ENCODE measurements at places on chromosomes 13 and 19.

DNA sequence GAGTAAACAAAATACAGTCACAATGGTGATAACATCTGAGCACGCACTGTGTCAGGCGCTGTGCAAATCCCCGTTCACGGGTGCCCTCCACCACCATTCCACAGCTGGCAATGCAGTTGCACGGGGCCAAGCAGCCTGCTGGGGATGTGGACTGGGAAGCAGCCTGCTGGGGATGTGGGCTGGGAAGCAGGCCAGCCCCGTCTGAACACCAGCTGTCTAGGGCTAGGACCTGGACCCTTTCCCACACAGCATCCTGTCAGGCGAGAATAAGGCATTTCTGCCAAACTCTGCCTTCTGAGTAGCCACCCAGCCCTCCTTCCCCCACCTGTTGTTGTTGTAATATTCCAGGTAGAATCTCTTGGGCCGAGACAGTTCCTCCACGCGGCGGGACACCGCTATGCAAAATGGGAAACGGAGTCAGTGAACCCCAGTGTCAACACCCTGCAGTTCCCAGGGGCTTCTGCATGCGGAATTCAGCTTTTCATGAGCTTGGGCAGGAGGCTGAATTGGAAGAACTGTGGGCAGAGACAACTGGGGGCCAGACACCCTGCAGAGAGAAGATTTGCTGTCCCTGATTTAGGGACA lies 27.8 kb upstream of the MIER2 start:
- no peak for DNase-seq

- DNase-seq: no peak
Observed at GRCh38 chr13:99326012-99326411, 18.8 kb upstream of the GPR183 start.

- no peak for DNase-seq
Observed at GRCh38 chr13:74046431-74046830, 87.8 kb downstream of the KLF12 start.

DNA sequence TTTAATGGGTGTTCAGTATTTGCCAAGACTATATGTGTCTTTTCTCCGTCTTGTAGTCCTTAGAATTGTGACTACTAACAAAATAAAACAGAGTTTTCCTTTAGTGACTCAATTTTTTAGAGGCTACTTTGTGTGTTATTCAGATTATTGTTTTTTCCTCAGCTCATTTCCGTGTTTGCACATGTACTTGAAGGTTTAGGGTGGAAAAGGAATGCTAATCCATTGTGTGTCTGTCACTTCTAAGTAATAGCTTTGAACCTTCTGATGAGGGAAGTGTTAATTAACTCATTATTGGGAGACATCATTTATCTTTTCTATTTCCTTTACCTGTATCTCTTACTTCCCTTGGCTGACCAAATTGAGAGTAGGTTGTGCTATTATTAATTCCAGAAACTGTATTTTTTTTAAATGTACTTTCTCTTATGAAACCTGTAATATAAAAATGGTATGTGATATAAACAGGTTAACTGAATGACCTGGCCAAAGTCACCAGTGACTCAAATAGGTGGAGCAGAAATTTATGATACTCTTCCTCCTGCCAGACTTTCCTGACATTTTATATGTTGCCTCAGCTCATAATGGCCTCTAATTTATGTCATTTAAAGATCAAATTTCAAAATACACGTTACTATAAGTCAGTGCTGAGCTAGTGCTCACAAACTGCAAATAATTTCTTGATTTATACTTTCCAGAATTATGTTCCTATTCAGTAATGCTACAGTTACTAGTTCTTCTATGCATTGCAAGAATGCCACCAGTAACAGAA lies 88.8 kb downstream of the LMO7 start:
- DNase-seq: no peak

DNA sequence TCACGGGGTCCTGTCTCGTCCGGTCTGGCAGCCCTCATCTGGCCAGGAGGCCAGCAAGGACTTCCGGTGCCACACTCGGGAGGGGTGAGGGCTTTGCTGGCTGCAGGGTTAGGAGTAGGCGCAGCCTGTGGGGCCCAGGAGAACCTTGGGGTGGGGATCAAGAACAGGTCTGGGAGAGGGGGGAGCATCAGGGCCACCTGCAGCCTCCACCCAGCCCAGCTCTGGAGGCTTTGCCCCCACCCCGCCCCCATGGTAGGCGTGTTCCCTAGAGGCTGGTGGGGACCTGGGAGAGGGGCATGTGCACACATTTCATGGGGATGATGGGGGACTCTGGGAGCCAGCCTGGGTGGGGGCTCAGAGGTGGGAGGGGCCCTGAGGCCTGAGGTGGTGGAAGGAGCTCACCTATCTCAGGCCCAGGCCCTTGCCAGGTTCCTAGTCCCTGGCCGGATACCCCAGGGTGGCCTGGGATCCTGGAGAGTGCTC lies 23.3 kb downstream of the WTIP start:
- DNase-seq: peak; percentile 12

- peak; percentile 39 for DNase-seq
Observed at GRCh38 chr19:49409441-49410029, 13.7 kb downstream of the PTH2 start.

- DNase-seq: no peak
Observed at GRCh38 chr19:10687518-10688288, 13.5 kb upstream of the QTRT1 start.
